ENCODE measurements at places on chromosomes 2 and 18. TPM values are rescaled to one million over a fixed set of nuclear protein-coding genes. Genes with fewer than 3 reads are reported as not detected.

DNA sequence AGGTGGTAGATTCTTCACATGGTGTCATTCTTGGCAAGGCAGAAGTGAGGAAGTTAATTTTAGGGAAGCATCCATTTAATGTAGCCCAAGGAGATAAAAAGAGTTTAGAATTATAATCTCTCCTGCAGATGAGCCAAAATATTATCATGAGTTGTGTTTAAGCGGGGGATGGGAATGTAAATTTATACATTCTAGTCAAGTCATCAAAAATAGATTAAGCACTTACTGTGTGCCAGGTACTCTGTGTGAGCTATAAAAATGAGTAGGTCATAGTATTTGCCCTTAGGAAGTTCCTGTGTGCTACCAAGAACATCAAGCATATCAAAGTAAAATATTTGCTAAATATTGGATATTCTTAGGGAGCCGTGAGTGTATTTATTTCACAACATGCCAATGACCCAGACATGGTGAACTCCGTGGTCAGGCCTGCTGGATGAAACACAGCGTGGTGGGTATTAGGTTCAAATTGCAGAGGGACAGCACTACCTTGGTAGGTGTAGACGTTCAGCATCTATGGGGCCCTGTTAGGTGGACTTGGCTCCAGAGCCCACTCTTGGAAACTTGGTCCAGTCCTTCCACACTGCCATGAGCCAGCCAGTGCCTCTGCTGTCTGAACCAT is 37.4 kb downstream of the MEIS1 start:
- H3K36me3 ChIP-seq, result no peaks in the 10 kb centered on the region
- no peaks in the 10 kb centered on the region for H3K27me3 ChIP-seq
- no peak overlapping the region for H3K27ac ChIP-seq
- DNase-seq, result no peak

- no peaks in the 10 kb centered on the region for H3K27me3 ChIP-seq
- no peak overlapping the region for H3K27ac ChIP-seq
- DNase-seq, result no peak
- H3K36me3 ChIP-seq, result no peaks in the 10 kb centered on the region
- H3K4me3 ChIP-seq, result no peak overlapping the region
- no peaks in the 10 kb centered on the region for H3K4me1 ChIP-seq
Measured at GRCh38 chr2:129861666-129862288, 117.7 kb upstream of the RAB6C start.

The KCNF1 gene
- 0.98 TPM for polyA plus RNA-seq

DNA sequence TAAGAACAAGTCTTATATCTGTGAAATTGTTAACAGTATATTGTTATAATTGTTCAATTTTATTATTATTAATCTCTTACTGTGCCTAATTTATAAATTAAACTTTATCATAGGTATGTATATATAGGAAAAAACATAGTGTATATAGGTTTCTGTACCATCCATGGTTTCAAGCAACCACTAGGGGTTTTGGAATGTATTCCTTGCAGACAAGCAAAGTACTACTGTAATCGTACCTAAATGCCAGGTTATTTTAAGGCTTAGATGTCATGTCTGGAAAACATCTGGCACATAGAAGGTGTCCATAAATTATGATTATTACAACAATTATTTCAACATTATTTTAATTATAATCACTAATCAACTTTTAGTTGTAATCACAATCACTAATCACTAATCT is 8.4 kb downstream of the ITSN2 start:
- H3K36me3 ChIP-seq, result no peaks in the 10 kb centered on the region
- H3K4me3 ChIP-seq, result no peak overlapping the region
- H3K27ac ChIP-seq, result no peak overlapping the region
- no peaks in the 10 kb centered on the region for H3K27me3 ChIP-seq
- peaks cover 52% of the 10 kb centered on the region for H3K4me1 ChIP-seq

- H3K4me1 ChIP-seq, result no peaks in the 10 kb centered on the region
- no peaks in the 10 kb centered on the region for H3K27me3 ChIP-seq
- no peaks in the 10 kb centered on the region for H3K36me3 ChIP-seq
- no peak overlapping the region for H3K27ac ChIP-seq
- no peak overlapping the region for H3K4me3 ChIP-seq
Measured at GRCh38 chr2:227570615-227571014, 28.1 kb upstream of the SCYGR2 start.

The IL37 gene
- polyA plus RNA-seq, result 0.26 TPM

DNA sequence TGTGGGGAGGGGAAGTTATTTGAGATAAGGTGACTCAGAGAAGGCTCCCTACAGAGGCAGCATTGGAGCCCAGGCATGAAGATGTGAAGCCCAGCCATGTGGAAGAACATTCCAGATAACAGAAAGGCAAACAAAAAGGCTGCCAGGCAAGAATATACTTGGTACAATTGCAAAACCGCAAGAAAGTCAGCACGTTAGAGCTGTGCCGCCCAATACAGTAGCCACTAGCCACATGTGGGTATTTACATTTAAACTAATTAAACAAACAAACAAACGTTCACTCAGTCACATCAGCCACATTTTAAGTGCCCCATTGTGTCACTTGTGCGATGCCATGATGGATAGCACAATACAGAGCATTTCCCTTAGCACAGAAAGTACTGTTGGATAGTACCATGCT is 179.6 kb downstream of the SATB2 start:
- H3K4me3 ChIP-seq, result no peak overlapping the region
- H3K27ac ChIP-seq, result no peak overlapping the region
- H3K4me1 ChIP-seq, result no peaks in the 10 kb centered on the region
- H3K36me3 ChIP-seq, result no peaks in the 10 kb centered on the region

DNA sequence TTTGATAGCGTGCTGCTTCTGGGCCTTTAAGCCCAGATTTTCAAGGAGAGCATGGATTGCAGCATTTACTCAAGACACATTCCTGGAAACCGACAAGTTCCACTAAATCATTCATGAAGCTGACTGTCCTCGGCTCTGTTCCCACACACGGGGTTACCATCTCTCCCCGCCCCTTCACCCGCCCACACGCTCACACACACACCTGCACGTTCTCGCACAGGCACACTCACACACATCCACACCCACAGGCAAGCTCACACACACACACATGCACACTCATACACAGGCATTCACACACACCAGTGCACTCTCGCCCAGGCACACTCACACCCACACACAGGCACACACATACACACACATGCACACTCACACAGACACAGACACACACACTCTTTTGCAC is 150.0 kb upstream of the AGAP1 start:
- H3K27me3 ChIP-seq, result no peaks in the 10 kb centered on the region
- DNase-seq, result no peak
- H3K4me1 ChIP-seq, result peaks cover 3% of the 10 kb centered on the region
- no peaks in the 10 kb centered on the region for H3K36me3 ChIP-seq
- H3K4me3 ChIP-seq, result no peak overlapping the region
- no peak overlapping the region for H3K27ac ChIP-seq

DNA sequence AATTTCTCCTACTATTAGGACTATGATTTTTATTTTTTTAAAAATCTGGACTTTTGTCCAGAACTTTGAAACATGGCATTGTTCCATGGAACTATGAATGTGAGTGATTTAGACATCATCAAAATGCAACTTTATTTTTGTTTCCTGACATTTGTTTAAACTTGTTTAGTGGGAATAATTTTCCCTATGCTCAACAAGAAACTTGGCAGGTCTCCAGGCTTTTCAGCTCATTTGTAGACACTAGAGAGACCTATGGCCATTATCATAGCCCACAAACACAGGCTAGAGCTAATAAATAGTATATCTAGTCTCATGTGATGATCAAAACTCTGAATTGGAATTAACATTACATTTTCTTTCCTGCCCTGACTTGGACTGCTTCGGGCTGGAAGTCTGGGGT is 145.1 kb upstream of the CELF4 start:
- H3K4me3 ChIP-seq, result no peak overlapping the region
- no peak overlapping the region for H3K27ac ChIP-seq
- no peaks in the 10 kb centered on the region for H3K27me3 ChIP-seq
- no peaks in the 10 kb centered on the region for H3K36me3 ChIP-seq

The ACMSD gene
- 2.0 TPM for polyA plus RNA-seq

The XDH gene
- 0.17 TPM for polyA plus RNA-seq

DNA sequence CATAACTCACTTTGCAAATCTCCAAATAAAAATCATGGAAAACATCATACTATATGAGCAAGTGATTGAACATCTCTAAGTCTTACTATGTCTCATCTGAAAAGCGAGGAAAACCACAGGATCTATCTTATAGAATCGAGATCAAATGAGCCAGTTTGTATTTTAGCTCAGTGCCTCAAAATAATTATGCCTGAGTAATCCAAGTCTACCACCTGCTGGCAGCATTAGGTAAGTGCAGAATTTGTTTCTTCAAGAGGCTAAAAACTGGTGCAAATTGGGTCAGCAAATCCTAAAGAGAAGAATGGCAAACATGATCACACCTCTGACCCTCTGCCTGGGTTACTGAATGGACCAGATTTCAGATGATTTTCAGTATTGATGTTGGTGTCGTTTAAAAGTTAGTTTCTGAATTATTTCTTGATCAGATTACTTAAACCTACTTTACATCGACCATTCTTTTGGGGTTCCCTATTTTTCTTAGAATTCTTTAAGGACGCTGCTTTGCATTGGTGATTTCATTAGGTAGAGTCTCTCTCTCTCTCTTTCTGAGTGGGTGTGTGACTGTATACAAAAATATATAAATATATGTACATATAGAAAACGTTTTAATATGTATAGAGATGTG is 12.7 kb upstream of the FHOD3 start:
- H3K36me3 ChIP-seq, result no peaks in the 10 kb centered on the region
- H3K4me3 ChIP-seq, result no peak overlapping the region
- no peak overlapping the region for H3K27ac ChIP-seq
- peaks cover 28% of the 10 kb centered on the region for H3K27me3 ChIP-seq
- DNase-seq, result peak; percentile 71
- no peaks in the 10 kb centered on the region for H3K4me1 ChIP-seq

DNA sequence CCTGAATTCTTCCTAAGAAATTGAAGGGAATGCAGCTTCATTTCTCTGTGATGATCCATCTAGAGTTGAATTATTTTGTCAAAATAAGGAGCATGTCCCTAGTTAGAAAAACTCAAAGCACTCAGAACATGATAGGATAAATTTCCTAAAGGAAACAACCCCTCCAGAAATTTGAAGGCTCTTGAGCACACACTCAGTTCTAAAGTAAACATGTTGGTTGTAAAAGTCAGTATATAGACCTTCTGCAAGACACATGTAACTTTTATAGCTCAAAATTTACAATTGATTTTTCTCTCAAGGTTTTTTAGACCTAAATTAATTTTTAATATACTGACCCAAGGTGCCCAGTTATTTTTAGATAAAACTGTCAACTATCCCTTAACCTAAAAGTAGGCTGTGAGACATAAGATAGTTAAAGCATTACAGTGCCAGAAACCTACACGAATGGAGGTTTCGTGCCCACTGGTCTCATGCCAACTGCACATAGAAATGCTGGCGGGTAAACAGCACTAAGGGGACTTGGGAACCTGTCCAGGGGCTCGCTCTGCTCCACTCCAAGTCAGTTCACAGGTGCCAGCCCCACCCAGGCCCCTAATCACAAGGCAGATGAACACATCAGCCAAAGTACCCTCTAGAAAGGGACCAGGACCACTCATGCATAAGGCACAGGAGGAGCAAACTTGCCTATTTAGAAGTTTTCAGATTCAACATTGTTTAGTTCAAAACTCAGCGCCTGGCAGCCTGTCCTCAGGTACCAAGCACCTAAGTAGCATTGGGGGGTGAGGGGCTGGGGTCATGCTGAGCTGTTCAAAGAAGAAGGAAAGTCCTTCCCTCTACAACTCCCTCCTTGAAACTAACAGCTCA is 106.5 kb downstream of the SMC6 start:
- H3K27me3 ChIP-seq, result no peaks in the 10 kb centered on the region
- no peak overlapping the region for H3K4me3 ChIP-seq
- H3K27ac ChIP-seq, result no peak overlapping the region
- peaks cover 30% of the 10 kb centered on the region for H3K4me1 ChIP-seq
- no peaks in the 10 kb centered on the region for H3K36me3 ChIP-seq

The LYPD6B gene
- 35.8 TPM for polyA plus RNA-seq

GRCh38 chr2:182208421-182208820 is 218.4 kb downstream of the PDE1A start:
- no peak overlapping the region for H3K4me3 ChIP-seq
- H3K36me3 ChIP-seq, result no peaks in the 10 kb centered on the region
- DNase-seq, result no peak
- no peaks in the 10 kb centered on the region for H3K4me1 ChIP-seq

- H3K4me1 ChIP-seq, result no peaks in the 10 kb centered on the region
- no peaks in the 10 kb centered on the region for H3K36me3 ChIP-seq
- DNase-seq, result no peak
- no peak overlapping the region for H3K4me3 ChIP-seq
Measured at GRCh38 chr18:10566390-10566789, 40.6 kb downstream of the NAPG start.

- no peak overlapping the region for H3K4me3 ChIP-seq
- no peak for DNase-seq
- H3K27me3 ChIP-seq, result no peaks in the 10 kb centered on the region
- no peak overlapping the region for H3K27ac ChIP-seq
- no peaks in the 10 kb centered on the region for H3K36me3 ChIP-seq
Measured at GRCh38 chr2:229780856-229781773, 66.8 kb upstream of the DNER start.

DNA sequence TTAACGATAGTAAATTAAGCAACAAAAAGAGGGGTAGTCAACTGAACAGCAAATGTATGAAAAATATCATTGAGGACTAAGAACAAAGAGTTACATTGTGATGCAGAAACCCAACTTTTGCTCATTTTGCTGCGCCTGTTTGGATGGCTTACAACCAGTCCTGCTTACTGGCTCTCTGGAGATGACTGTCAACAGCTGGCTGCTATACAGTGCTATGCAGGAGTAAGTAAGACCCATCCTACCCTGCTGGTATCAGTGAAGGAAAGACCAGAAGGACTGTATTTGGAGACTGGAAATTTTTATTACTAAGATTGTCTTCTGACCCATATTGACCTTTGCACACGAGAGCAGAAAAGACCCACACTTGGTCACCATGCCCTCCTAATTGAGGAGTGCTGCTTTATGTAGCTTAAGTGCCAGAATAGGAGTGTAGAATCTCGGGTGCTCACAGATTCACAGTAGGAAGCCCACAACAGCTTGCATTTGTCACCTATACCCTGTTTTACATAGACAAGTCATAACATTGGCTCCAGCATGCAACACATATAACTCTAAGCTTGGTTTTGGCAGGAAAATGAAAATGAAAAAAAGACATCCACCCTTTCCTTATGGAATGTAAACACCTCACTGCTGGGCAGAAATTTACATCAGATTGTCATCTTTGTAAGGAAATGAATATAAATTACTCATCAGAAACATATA is 1915.0 kb upstream of the CELF4 start:
- no peak overlapping the region for H3K4me3 ChIP-seq
- no peak overlapping the region for H3K27ac ChIP-seq
- H3K4me1 ChIP-seq, result no peaks in the 10 kb centered on the region

The RUFY4 gene
- 0.71 TPM for polyA plus RNA-seq

GRCh38 chr18:23188068-23188760 is 52.9 kb downstream of the CABLES1 start:
- H3K4me1 ChIP-seq, result peaks cover 8% of the 10 kb centered on the region
- H3K36me3 ChIP-seq, result no peaks in the 10 kb centered on the region
- no peaks in the 10 kb centered on the region for H3K27me3 ChIP-seq
- no peak overlapping the region for H3K4me3 ChIP-seq
